Activated naive CD8-positive, alpha-beta T cell treated with anti-CD3 and anti-CD28 coated beads, Interleukin-2, amount 50 U/mL, for 24 hours (primary cell): ENCODE measurements at places on chromosomes 4 and X.

DNA sequence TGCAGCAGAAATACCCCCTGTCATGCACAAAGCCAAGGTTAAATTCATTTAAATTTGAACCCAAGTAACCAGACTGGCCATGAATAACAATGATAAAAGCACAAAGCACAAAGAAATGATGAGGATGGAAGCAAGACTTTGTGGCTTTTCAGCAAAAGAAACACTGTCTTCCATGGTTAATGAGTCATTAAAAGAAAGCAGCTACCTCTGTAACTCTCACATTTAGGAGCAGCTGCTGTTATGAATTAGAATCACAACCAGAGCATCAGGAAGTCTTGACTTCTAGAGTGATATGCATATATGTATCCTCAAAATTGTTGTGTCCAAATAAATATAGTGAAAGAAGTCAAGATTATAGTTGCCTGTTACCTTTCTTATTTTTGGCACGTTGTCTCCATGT, 70.7 kb upstream of the RPS6KA6 start:
- no peak for DNase-seq

DNA sequence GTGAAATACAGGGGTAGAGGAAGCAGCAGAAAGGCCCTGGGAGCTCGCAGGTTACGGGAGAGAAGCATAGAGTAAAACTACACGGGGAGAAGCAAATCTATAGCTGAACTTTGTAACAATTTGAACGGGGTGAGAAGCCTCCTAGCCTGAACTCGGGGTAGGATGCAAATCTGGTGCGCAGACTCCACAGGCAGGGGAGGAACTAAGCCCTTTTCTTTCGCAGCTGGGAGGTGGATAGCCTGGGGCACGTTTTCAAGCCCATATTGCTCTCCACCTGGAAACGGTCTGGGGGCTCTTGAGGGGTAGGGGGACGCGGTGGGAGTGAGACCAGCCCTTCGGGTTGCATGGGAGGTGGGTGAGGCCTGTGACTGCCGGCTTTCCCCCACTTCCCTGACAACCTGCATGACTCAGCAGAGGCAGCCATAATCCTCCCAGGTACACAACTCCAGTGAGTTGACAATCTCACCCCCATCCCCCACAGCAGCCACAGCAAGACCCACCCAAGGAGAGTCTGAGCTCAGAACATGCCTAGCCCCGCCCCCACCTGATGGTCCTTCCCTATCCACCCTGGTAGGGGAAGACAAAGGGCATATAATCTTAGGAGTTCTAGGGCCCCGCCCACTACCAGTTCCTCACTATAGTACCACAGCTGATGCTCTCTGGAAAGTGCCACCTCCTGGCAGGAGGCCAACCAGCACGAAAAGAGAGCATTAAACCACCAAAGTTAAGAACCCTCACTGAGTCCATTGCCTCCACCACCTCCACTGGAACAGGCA, 29.9 kb downstream of the SOWAHB start:
- no peak for DNase-seq

DNA sequence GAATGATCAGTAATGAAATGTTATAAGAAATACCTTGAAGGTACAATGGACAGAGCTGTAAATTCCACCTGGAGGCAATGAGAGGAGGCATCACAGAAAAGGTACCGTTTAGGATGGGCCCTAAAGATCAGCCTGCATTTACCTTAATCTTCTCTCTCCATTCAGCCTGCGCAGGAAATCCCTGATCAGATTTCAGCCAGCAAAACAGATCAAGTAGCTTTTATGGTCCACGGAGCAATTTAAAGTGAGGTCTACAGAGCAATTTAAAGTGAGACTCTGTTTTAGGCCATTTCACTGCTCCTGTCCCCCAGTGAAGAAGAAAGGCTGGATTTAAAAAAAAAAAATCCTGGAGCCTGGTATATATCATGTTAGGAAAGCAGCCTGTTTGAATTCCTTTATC, 195.1 kb upstream of the VCX start:
- DNase-seq: no peak

GRCh38 chr4:40365766-40366165, 30.6 kb downstream of the CHRNA9 start:
- no peak for DNase-seq

- no peak for DNase-seq
These were observed 1.9 kb upstream of the SNX25 start for GRCh38 chr4:185207466-185207865.
